Stimulated activated CD8-positive, alpha-beta memory T cell treated with anti-CD3 and anti-CD28 coated beads, Interleukin-4, amount 100 ng/mL, for 4 hours (primary cell): ENCODE measurements at places on chromosomes 4 and X.

GRCh38 chrX:139825618-139826017 is 107.2 kb downstream of the ATP11C start:
- DNase-seq = no peak

DNA sequence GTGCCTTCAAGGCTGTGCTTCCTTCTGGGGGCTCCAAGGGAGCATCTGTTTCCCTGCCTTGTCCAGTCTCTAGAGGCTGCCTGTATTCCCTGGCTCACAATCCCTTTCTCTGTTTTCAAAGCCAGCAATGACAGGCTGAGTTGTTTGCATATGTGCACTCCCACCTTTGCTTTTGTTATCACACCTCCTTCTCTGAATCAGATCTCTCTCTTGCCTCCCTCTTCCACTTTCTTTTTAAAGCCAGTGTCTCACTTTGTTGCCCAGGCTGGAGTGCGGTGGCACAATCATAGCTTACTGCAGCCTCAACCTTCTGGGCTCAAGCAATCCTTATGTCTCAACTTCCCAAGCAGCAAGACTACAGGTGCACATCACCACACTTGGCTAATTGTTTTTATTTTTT is 37.1 kb upstream of the LEF1 start:
- no peak for DNase-seq

DNA sequence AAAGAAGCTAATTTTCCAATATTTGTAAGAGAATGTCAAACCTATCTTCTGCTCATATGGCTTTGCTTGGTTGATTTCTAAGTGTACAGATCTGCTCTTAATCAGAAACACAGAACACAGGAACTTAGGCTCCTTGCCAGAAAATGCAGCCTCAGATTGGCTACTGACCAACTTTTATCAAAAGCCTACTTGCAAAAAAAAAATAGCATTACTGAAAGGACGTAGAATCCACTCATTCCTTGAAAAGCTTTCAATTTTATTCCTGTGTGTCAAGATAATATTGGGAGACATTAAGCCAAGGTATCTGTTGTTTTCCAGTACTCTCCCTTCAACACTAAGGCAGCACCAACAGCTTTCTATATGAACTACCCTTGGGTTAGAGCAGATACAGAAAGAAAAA is 127.6 kb upstream of the INTU start:
- no peak for DNase-seq

- DNase-seq = no peak
Observed at GRCh38 chrX:11577603-11578002, 88.1 kb downstream of the ARHGAP6 start.

- DNase-seq = no peak
Observed at GRCh38 chr4:188778905-188779304, 639.7 kb downstream of the TRIML1 start.

DNA sequence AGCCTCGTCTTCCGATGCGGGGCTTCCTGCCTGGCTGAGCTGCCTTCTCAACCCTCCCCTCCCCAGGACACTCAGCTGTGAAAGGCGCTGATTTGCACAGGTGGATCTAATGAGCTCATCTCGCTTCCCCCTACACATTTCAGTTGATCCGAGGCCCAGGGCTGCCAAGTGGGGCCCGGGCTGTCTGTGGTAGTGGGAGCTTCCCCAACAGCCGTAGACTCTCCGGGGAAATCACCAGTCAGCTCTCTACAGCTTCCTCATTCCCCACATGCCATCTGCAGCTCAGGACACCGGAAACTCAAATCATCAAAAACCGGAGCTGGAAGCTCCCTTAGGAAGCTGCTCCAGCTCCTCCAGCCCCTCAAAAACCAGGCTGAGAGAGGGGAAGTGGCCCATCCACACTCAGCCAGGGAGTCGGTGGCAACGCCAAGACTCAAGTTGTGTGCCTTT is 56.2 kb downstream of the SMIM20 start:
- DNase-seq = no peak

DNA sequence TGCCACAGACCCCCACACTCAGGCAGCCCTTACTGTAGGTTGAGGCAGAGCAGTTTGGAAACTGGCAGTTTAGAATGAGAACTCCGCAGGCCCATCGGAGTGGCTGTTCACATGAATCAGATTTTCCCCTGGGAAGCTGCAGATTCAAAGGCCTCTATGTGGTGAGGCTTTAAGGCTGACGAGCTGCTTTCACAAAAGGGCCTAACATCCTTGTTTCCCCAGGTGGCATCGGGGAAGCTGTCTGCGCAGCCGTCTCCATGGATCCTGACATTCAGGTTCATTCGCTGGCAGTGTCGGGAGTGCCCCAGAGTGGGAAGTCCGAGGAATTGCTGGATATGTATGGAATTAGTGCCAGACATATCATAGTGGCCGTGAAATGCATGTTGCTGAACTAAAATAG is 33.7 kb downstream of the TKTL1 start:
- DNase-seq = no peak

DNA sequence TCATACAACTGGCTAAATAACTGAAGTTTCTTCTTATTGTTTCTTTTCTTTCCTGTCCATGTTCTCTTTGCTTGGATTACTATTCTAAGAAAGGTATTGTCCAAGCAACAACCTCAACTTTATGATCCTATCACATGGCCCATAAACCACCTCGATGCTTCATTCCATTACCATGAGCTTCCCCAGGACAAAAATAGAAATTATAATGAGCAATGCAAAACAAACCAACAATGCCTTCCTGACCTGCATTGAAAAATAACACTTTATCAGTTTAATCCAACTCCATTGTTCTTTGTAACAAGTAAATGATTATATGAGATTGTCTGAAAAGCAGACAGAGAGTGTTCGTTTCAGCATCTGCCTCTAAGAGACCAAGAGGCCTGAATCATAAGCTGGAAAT is 148.8 kb downstream of the HS6ST2 start:
- no peak for DNase-seq

DNA sequence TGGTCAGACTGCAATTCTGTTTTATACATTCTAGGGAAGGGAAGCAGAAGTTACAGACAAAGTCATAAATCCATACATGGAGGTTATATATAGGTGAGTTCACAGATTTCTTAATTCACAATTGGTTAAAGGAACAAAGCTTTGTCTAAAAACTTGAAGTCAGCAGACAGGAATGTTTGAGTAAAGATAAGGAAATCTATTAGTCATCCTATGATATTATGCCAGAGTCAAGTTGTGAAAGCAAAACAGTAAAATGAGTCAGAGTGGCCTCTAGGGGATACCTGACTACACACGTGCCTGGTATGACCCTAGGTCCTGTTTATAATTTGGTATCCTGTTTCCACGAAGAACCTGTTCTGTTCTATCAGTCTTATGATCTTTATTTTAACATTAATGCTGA is 31.5 kb downstream of the ACTRT1 start:
- no peak for DNase-seq

- no peak for DNase-seq
Observed at GRCh38 chr4:169621731-169622492, 1.5 kb downstream of the CLCN3 start.

DNA sequence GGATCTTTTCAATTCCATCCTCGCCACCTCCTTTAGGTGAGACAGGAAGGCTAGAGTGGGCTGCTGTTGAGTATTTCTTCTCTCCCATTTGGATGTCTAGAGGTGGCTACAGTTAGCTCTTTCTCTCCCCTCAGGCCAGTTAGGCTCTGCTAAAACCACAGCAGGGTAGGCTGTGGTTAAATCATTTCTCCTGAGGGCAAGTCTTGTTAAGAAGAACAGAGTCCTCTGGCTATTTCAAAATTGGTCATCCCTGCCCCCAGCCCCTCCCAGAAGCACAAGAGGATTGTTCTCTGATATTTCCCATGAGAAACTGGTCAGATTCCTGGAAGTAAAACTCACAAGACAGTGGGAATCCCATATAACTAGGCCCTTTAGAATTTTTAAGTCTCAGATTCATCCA is 1359.5 kb downstream of the TECRL start:
- no peak for DNase-seq

GRCh38 chr4:152181150-152181549 is 354.7 kb downstream of the FBXW7 start:
- no peak for DNase-seq

- DNase-seq = no peak
Observed at GRCh38 chrX:143296521-143296920, 220.8 kb downstream of the SPANXN3 start.

DNA sequence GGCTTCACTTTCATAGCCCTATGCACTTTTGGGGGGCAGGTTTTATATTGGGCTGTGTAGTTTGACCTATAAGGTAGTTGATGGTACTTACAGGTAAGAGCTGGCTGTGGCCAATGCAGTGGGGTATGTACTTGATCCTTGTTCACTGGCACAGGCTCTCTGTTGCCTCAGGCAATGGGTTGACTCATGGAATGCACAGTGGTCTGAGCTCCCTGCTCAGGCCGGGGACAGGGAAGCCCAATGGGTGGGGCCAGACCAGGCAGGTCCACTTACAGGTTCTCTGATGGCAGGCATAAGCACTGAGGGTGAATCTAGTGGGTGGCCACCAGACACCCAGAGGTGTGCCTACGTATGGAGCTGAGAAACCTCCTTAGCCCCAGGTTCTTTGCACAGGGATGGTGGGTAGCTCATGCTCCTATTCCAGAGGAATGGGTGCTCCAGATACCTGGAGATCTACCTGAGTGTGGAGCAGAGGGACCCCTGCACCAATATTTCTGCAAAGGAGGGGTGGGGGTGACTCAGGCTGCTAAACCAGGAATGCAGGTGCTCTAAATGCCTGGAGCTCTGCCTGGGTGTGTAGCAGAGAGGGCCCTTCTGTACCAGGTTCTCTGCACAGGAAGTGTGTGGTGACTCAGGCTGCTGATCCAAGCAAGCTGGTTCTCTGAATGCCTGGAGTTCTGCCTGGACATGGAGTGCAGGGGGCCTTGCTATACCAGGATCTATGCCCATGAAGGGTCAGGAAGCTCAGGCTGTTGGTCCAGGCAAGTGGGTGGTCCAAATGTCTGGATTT is 52.3 kb downstream of the IL1RAPL2 start:
- no peak for DNase-seq

DNA sequence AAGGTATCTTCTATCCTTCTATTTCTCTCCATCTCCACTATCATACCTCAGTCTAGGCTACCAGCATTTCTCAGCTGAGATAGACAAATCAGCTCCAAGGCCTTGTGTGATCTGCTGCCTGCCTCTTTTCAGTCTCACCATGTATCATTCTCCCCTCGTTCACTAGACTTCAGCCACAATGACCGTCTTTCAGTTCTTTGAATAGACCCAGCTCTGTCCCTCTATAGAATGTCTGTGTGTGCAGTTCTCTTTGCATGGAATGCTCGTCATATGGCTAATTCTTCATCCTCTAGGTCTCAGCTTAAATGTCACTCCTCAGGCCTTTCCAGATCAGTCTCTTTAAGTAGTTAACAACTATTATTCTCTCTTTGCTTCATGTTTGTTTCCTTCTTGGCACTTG is 6.5 kb downstream of the IGBP1 start:
- no peak for DNase-seq

DNA sequence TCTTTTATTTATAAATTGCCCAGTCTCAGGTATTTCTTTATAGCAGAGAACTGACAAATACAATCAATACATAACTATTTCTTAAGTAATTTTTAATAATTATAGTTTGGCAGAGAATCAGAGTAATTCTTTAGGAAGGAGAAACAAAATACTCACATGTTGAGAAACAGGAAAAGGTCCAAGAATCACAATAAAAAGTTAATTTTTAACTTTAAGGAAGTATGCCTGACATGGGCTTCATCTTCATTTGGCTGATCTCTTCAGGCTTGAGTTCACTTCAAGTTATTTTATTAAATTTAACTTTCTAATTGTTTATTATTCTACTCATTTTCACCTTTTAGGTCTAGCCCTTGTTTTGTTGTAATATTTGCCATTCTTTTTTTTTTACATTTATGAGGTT is 36.1 kb upstream of the RNF150 start:
- DNase-seq = no peak

- DNase-seq = no peak
Observed at GRCh38 chr4:128241425-128241913, 46.1 kb downstream of the PGRMC2 start.

- no peak for DNase-seq
Observed at GRCh38 chrX:68175562-68175961, 257.7 kb downstream of the OPHN1 start.

GRCh38 chr4:173507471-173508385 is 22.3 kb downstream of the HAND2 start:
- no peak for DNase-seq

DNA sequence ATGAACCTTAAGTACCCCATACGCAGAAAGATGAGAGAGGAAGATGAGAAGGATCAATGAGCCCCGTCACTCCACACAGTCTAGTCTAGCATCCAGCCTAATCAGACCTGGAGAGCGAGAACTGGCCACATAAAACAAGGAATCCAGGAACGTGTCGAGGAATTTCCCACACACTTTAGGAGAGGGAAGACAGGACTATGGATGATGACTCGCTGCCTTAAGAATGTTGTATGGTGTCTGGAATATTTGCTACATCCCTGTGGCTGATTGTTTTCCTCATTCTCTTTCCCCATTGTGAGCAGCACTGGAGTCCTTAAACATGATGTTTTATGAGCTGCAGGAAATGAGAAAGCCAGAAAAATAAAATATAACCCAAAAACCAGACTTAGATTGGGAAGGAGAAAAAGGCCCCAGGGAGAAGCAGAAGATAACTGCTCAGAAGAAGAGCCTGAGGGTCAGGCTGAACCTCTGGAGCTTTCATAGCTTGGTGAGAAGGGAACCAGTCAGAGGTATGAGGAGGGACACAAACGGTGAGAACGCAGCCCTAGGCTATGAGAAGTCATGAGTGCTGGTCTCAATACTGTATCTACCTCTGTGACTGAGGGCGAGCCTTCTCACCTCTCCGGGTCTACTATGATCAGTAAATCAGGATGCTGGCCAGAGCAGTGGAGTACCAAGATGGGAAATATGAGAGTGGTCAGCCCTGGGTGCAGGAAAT is 139.5 kb upstream of the NOCT start:
- no peak for DNase-seq

DNA sequence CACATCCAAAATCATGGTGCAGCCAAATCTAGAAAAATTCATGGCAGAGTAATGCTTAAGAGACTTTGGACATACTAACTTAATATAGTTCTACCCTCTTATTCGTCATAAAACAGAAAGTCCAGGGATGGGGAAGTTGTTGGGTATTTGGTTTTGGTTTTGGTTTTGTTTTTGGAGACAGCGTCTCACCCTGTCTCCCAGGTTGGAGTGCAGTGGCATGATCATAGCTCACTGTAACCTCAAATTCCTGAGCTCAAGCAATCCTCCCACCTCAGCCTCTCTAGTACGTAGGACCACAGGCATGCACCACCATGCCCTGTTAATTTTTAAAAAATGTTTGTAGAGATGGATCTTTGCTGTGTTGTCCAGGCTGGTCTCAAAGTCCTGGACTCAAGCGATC is 271.8 kb upstream of the TENM3 start:
- DNase-seq = no peak

GRCh38 chr4:87014284-87014782 is 79.5 kb downstream of the AFF1 start:
- DNase-seq = no peak

DNA sequence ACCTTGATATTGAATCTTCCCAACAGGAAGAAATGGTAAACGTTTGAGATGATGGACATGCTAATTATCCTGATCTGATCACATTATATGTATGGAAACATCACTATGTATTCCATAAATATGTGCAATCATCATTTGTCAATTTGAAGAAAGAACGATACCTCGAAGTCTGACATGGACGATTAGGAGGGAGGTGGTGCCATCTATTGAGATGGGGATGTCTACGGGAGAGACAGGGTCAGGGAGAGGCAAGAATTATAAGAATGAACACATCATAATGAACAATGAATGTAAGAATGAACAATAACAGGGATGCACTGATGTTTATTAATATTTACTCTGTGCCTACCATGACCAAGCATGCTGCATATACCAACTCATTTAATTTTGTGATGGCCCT is 93.7 kb upstream of the SOD3 start:
- DNase-seq = no peak

- DNase-seq = no peak
Observed at GRCh38 chrX:133741303-133741702, 244.1 kb downstream of the GPC3 start.
